ENCODE measurements at places on chromosomes 6 and 20.

DNA sequence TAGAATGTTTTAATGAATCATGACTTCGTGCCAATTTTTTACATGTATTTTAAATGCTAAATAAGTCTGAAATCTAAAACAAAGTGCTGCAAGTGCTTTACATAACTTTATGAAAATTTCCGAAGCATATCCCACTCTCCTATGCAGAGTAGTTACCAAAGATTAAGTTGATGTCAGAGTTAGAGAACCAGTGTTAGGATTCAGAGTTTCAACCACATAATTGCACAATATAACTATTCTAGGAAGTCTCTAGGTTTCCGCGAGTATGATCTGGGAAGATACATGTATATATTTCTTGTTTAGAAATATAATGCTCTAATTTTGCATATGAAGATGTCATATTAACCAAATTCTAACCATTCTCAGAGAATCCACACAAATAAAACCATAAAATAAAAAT, 74.8 kb downstream of the ASCC3 start:
- peaks cover 7% of the 10 kb centered on the region for H3K36me3 ChIP-seq
- H3K4me1 ChIP-seq, result peaks cover 34% of the 10 kb centered on the region
- DNase-seq, result no peak
- H3K4me3 ChIP-seq, result no peak overlapping the region
- no peak overlapping the region for H3K27ac ChIP-seq
- H3K27me3 ChIP-seq, result no peaks in the 10 kb centered on the region

DNA sequence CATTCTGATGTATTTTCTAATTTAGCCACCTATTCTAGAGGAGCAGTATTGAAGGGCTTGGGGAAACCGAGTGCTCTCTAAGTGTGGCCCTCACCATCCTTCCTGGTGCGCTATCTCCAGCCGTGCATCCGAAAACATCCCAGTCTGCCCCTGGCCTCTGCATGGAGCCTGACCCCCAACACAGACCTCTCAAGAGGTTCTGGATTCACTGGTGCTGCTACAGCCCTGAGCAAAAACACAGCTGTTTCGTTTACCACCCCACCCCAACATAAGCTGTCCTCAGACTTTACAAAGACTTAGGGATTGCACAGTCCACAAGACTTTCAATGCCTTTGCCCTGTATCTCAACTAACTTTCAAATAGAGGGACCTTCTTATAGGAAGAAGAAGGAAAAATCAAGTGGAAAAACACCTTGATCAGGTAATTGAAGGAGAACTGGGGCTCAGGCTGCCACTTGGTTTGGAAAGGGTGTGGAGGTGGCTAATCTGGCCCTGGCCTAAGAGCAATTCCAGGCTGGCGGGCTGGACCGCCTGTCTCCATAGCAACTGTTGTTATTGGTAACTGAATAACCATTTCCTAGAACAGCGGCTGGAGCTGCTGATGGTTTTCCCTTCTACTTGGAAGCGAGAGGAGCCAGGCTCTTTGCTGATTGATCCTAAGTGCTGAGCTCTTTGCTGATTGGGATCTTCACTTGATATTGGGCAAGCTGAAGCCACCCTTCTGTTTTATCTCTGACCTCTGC, 90.2 kb upstream of the TOX2 start:
- peaks cover 4% of the 10 kb centered on the region for H3K4me1 ChIP-seq
- H3K36me3 ChIP-seq, result no peaks in the 10 kb centered on the region
- no peak overlapping the region for H3K4me3 ChIP-seq
- no peak for DNase-seq
- H3K27me3 ChIP-seq, result peaks cover 35% of the 10 kb centered on the region

DNA sequence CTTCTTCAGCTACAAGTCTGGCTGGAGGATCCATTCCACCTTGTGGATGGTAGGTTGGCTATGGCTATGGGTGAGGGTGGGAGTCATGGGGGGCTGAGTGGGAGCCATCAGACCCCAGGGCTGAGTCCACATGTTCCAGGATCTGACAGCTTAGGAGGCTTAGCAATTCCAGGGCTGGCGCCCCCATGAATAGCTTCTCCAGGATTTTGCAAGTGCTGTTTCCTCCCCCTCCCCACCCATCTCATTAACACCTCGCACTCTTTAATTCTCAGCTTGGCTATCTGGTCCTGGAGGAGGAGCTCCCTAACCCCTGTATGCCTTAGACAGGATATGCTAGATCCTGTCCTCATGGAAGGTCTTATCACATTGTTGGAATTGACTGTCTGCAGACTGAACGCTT, 39.0 kb upstream of the ANGPT4 start:
- no peak overlapping the region for H3K4me3 ChIP-seq
- peaks cover 57% of the 10 kb centered on the region for H3K27me3 ChIP-seq
- DNase-seq, result no peak
- peaks cover 4% of the 10 kb centered on the region for H3K4me1 ChIP-seq
- H3K36me3 ChIP-seq, result no peaks in the 10 kb centered on the region

DNA sequence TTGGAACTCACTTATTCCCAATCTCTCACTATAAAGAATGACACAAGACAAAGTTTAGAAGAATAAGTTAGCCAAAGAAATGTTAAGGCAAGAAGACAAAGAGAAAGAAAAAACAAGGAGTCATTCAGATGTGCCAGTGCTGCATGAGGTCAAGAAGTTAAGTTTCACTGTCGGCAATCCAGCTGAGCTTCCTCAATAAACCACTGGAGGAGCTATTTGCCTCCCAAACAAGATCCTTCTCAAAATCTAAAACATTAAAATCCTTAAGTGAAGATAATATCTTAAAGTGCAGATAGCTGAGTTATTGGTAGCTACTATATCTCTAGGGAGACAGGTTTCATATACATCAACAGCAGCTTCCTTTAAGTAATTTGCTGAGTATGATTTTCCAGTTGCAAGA, 512.3 kb downstream of the HDGFL1 start:
- no peaks in the 10 kb centered on the region for H3K36me3 ChIP-seq
- no peak overlapping the region for H3K4me3 ChIP-seq
- no peak overlapping the region for H3K27ac ChIP-seq
- DNase-seq, result no peak
- H3K4me1 ChIP-seq, result no peaks in the 10 kb centered on the region
- H3K27me3 ChIP-seq, result no peaks in the 10 kb centered on the region

GRCh38 chr6:116847227-116847626, 18.3 kb upstream of the GPRC6A start:
- peaks cover 21% of the 10 kb centered on the region for H3K27me3 ChIP-seq
- DNase-seq, result no peak
- no peaks in the 10 kb centered on the region for H3K36me3 ChIP-seq
- H3K4me3 ChIP-seq, result no peak overlapping the region
- H3K27ac ChIP-seq, result no peak overlapping the region

GRCh38 chr20:34112600-34113101, 608 bp upstream of the EIF2S2 start:
- peak overlapping the region; percentile 94 for H3K27ac ChIP-seq
- DNase-seq, result no peak
- H3K27me3 ChIP-seq, result no peaks in the 10 kb centered on the region
- peak overlapping the region; percentile 96 for H3K4me3 ChIP-seq
- peaks cover 33% of the 10 kb centered on the region for H3K4me1 ChIP-seq

DNA sequence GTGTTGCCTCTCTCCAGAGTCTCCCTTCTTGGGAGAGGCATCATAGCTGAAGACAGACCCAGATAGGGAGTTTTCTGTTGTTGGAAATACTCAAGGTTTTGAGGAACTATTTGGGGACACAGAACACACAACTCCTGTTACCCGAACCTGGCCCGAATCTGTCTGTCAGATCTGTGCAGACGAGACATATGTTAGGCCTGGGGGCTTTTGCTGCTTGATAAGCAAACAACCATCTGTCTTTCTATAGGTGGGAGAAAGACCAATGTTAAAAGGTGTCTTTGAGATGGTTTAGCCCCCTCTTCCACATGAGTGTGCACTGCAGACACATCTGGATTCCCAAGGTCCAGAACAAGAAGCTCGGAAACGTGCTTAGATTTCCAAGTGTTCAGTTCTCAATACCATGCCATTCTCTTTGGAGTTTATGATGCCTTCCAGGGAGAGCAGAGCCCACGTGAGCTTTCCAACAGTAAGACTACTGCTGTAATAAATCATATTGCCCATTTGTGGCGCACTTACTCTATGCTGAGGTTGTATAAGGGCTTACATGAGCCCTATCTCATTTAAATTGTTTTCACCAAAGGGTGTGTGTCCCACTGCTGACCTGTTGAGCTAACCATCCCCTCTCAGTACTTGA, 3.8 kb upstream of the STX16 start:
- no peak overlapping the region for H3K27ac ChIP-seq
- peaks cover 24% of the 10 kb centered on the region for H3K27me3 ChIP-seq
- no peak for DNase-seq
- H3K4me3 ChIP-seq, result no peak overlapping the region

DNA sequence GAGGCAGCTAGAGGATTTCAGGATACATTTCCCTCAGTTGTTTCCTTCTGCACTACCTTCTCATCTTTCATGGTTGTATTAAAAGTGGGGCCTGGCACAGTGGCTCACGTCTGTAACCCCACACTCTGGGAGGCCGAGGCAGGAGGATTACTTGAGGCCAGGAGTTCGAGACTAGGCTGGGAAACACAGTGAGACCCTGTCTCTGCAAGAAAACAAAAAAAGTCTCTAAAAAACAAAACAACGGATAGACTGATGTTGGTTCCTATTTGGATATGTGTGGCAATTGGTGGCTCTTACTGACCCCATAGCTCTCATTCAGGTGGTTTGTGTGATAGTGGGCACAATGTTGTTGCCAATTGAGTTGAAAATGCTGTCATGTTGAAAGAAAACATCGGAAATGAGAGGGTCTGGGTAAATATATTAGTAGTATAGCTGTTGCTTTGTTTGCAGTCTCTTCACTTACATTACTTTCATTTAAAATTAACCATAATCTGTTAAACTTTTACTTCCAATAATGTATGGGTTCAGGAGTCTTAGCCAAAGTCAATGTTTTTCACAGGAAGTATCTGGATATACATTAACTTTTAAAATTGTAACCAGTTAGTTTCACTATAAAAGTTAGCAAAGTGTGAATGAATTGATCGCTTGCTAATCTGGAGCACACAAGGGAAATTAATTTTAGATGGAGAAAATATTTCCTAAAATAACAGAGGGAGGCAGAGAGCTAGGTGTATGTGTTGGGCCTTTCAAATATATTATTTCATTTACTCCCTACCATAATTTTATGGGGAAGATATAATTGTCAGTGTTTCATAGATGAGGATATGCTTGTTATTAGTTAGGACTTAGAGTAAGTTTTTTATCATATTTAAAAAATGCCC, 31.1 kb downstream of the UTRN start:
- no peaks in the 10 kb centered on the region for H3K36me3 ChIP-seq
- no peak overlapping the region for H3K4me3 ChIP-seq
- H3K4me1 ChIP-seq, result peaks cover 16% of the 10 kb centered on the region
- H3K27me3 ChIP-seq, result no peaks in the 10 kb centered on the region
- H3K27ac ChIP-seq, result peak overlapping the region; percentile 54

GRCh38 chr6:44699082-44699481, 311.6 kb downstream of the CDC5L start:
- H3K27me3 ChIP-seq, result no peaks in the 10 kb centered on the region
- no peaks in the 10 kb centered on the region for H3K4me1 ChIP-seq
- no peak overlapping the region for H3K4me3 ChIP-seq
- no peaks in the 10 kb centered on the region for H3K36me3 ChIP-seq
- H3K27ac ChIP-seq, result no peak overlapping the region

- H3K36me3 ChIP-seq, result no peaks in the 10 kb centered on the region
- H3K4me3 ChIP-seq, result no peak overlapping the region
- H3K4me1 ChIP-seq, result peaks cover 8% of the 10 kb centered on the region
- peaks cover 20% of the 10 kb centered on the region for H3K27me3 ChIP-seq
- no peak for DNase-seq
These were observed 6.0 kb upstream of the BTN1A1 start for GRCh38 chr6:26494117-26494516.

DNA sequence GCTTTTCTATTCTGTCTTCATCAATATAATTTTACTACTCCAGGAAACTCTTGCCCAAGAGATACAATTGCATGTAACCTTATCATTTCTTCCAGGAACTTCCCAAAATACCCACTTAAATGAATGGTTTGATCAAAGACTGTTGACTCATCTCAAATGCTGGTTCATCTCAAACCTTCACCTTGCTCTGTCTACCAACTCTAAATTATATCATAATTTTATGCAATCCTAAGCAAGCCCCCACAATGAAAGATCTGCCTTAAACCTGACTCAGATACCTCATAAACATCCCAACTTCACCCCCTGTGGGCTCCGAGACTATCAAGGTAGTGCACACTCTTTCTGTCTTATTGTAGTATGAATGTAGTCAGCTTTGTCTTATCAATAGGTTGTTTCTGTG, 65.5 kb upstream of the GCM1 start:
- H3K27ac ChIP-seq, result peak overlapping the region; percentile 76
- H3K36me3 ChIP-seq, result peaks cover 30% of the 10 kb centered on the region
- no peak overlapping the region for H3K4me3 ChIP-seq
- peaks cover 70% of the 10 kb centered on the region for H3K4me1 ChIP-seq

GRCh38 chr20:51092338-51092737, 69.4 kb upstream of the KCNG1 start:
- peaks cover 87% of the 10 kb centered on the region for H3K4me1 ChIP-seq
- H3K27ac ChIP-seq, result peak overlapping the region; percentile 82

GRCh38 chr6:118881440-118882313, 12.3 kb upstream of the ASF1A start:
- peaks cover 47% of the 10 kb centered on the region for H3K4me1 ChIP-seq
- H3K27ac ChIP-seq, result peak overlapping the region; percentile 71
- H3K36me3 ChIP-seq, result no peaks in the 10 kb centered on the region
- peak overlapping the region; percentile 66 for H3K4me3 ChIP-seq
- no peak for DNase-seq

DNA sequence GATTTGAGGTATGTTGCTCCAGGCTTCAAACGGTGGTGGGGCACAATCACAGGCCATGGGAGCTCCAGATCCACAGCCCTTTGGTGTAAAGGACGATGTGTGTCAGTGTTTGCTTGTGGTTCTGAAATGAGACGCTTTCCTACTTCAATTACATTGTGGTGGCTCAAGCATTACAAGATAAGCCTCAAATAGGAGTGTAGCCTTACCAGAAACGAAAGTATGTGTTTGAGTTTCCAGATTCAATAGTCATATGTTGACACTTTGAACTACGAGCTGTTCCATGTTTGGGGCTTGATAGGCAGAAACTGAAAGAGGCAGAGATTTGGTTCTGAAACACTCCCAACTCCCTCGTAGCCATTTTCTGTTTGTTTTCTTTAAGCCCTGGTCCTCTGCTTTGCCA, 187.1 kb downstream of the MYLK4 start:
- DNase-seq, result no peak
- H3K27ac ChIP-seq, result no peak overlapping the region
- no peaks in the 10 kb centered on the region for H3K36me3 ChIP-seq

- peaks cover 39% of the 10 kb centered on the region for H3K27me3 ChIP-seq
- H3K4me3 ChIP-seq, result no peak overlapping the region
- no peaks in the 10 kb centered on the region for H3K36me3 ChIP-seq
- no peaks in the 10 kb centered on the region for H3K4me1 ChIP-seq
These were observed 37.0 kb downstream of the MDFI start for GRCh38 chr6:41675176-41675775.

GRCh38 chr20:2652724-2653555, 508 bp downstream of the NOP56 start:
- peaks cover 25% of the 10 kb centered on the region for H3K36me3 ChIP-seq
- no peak for DNase-seq
- peak overlapping the region; percentile 97 for H3K27ac ChIP-seq
- peak overlapping the region; percentile 88 for H3K4me3 ChIP-seq

DNA sequence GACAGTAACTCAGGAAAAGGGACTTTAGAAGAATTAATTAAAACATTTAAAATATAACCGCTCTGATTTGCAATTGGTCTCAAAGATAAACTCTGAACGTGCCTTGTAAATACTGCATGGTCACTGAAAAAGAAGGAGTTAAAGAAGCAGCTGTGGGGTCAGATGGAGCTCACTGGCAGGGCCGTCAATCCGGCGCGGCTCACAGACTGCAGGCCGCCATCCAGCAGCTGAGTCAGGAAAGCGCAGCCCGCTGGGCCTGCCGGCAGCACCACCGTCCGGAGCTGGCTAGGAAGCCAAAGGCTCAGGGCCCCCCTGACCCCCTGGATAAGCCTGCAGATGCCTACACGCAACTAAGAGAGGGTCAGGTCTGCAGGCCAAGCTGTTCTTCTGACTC, 54.2 kb upstream of the FRMD1 start:
- peaks cover 27% of the 10 kb centered on the region for H3K27me3 ChIP-seq
- no peak overlapping the region for H3K4me3 ChIP-seq
- no peak for DNase-seq
- no peak overlapping the region for H3K27ac ChIP-seq
- no peaks in the 10 kb centered on the region for H3K4me1 ChIP-seq
